ENCODE measurements at places on chromosomes 11 and 22.

DNA sequence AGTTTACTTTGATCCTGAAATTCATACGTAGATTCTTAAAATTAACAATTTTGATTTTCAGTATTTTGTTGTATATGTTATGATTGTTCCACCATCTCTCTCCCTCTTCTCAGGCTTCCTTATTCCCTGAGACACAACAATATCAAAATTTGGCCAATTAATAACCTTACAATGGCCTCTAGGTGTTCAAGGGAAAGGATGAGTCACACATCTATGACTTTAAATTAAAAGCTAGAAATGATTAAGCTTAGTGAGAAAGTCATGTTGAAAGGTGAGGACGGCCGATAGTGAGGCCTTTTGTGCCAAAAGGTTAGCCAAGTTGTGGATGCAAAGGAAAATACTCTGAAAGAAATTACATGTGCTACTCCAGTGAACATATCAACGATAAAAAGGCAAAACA is 5.5 kb upstream of the OR52J3 start:
- DNase-seq, result no peak

DNA sequence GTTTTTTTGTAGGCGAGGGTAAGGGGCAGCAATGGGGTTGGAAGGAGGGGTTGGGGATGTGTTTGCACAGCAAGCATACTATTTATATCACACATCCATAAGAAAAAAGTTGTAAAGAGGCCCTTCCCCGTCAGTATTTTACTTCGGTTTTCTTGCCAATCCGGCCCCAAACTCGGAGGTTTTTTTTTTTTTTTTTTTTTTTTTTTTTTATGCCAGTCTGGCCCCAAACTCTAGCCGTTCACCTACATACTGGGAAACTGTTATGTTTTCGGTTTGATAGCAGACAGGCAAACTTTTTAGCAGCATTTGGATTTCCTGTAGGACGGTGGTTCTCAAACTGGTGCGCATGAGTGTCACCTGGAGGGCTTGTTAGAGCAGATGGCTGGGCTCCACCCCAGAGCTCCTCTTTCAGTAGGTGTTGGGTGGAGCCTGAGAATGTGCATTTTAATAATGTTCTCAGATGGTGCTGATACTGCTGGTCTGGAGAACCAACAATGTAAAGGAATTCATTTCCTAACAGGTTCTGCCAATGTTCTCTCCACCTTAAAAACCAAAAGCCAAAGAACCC is 76.5 kb upstream of the ZBED5 start:
- no peak for DNase-seq

GRCh38 chr11:130554241-130555055 is 106.0 kb downstream of the ADAMTS15 start:
- DNase-seq, result no peak

DNA sequence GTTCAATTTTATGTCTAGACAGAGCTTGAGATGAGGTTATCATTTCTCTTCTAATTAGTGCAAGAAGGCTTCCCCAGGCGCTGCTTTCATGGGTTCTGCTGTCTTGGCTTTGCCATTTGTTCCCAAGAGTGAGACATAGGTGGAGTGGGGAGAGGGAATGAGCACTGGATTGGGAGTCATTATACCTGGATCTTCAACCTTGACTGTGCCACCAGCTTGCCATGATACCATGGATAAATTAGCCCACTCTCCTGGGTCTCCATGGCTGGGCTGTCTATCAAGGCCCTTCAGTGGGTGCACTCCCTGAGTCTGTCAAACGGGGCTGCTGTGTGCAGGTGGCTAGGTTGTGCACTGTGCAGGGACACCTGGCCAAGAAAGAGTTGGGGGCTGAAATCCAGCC is 15.6 kb upstream of the NECTIN1 start:
- no peak for DNase-seq

DNA sequence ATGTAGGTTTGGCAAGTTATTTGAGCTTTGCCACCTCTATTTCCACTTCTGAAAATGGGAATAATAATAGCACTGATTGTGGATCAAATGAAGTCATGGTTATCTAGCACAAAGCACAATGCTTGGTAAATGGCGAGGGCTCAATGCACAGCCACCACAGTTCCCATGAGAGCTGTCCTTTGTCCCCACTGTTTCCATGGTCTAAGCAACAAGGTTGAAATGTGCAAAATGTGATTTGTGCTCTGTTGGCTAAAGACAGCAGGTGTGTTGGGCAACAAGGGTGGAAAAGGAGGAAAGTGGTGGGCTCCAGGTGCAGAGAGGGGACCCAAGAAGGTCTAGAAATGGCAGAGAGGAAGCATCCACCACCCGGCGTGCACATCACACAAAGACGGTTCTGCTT is 200.5 kb downstream of the TRIM29 start:
- DNase-seq, result no peak

DNA sequence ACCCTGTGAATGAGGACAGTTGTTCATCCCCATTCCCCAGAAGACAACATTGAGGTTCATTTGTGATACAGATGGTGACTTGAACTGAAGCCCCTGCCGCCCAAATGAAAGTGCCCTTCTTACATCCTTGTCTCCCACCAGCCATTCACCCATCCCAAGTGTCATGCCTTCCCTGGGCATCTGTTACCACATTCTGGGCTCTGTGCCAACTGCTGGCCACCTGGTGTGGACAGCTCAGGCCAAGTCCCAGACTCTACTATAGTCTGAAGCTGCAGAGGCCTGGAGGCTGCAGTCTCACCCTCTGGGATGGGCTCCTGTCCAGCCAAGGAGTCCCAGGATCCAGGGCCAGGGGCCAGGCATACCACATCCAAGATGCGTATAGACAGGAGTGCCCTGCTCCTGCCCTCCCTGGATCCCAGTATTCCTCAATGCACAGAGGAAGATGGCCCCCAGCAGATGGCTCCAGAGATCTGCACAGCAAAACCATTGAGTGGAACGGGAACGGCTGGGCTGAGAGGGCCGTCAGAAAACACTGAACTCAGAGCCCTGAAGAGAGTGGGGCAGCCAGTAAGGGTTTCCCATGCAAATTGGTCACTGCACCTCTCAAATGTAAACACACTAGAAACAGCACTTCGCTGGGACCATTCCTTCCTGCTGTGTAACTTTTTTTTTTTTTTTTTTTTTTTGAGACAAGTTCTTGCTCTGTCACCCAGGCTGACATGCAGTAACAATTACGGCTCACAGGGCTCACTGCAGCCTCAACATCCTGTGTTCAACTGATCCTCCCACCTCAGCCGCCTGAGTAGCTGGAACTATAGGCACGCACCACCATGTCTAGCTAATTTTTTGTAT is 22.8 kb downstream of the ARRB1 start:
- peak; percentile 61 for DNase-seq

DNA sequence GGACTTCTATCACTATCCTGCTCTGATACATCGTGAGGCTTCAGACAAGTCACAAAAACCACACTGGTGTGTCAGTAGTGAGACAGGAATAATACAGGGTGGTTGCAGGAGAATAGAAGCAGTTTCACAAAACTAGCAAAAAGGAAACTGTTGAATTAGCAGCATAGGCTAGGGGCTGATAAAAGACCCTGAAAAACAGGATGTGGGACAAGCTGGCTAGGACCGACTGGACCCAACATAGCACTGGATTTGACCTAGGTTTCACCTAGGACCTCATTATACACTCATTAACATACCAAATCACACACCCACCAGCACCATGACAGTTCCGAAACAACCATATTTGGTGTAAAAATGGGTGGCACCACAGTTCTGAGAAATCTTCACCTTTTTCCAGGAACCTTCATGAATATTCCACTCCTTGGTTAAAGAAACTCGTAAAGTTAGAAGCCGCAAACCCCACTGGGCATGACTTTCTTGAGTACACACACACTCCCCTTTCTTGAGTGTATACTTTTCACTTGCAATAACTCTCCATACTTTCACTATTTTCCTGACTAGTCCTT is 76.2 kb downstream of the SLC1A2 start:
- no peak for DNase-seq

DNA sequence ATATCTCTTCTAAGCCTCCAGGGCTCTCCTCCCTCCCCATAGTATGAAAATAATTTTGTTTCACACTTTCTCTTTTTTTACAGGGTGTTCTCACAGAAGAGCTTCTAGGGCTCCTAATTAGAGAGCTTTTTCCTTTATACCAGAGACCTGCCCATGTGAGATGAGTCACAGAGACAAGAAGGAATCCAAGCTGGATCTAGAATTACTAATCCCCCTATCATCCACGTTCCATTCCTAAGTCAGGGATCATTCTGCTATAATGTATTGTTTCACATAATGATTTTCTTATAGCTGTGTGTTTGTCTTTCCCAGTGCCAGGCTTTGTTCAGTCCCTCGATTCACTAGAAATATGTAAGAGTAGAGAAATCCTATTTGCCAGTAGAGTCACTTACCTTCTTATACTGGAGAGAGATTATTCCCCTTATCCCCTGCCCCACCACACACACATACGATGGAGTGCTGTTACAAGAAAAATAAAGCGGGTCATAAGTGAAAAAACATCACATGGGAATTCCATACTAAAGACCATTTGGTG is 778.3 kb upstream of the LRRC4C start:
- peak; percentile 55 for DNase-seq

GRCh38 chr11:95111923-95112540 is 22.4 kb downstream of the ENDOD1 start:
- DNase-seq, result no peak

GRCh38 chr22:47775686-47776085 is 1013.2 kb downstream of the TBC1D22A start:
- DNase-seq, result no peak

- DNase-seq, result peak; percentile 49
Observed at GRCh38 chr11:34395916-34396550, 38.2 kb upstream of the ABTB2 start.

DNA sequence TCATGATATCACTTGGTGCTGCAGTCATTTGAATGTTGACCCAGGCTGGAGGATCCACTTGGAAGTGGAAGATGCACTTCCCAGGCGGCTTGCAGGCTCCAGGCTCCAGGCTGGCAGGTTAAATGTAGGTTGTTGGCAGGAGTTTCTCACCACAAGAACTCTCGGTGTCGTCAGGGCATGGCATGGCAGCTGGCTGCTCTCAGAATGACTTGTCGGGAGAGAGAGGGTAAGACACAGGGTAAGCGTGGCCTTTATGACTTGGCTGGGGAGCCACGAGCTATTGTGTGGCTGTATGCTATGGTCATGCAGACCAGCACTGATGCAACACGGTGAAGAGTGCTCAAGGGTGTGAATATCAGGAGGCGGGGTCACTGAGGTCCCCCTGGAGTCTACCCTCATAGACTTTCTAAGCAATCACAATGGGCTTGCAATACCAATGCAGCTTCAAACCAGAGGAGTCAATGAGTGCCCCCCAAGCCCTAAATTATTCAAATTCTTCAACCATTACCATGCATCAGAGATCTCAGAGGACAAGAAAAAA is 1027.7 kb downstream of the OPCML start:
- no peak for DNase-seq

- no peak for DNase-seq
Observed at GRCh38 chr11:132337819-132338416, 967.5 kb downstream of the NTM start.

GRCh38 chr11:34870548-34871196 is 45.5 kb downstream of the APIP start:
- DNase-seq, result no peak

- no peak for DNase-seq
Observed at GRCh38 chr11:78432058-78432515, 14.5 kb upstream of the GAB2 start.

GRCh38 chr11:16897470-16898061 is 116.6 kb downstream of the PLEKHA7 start:
- no peak for DNase-seq

GRCh38 chr11:41201156-41201555 is 258.3 kb downstream of the LRRC4C start:
- DNase-seq, result peak; percentile 30

DNA sequence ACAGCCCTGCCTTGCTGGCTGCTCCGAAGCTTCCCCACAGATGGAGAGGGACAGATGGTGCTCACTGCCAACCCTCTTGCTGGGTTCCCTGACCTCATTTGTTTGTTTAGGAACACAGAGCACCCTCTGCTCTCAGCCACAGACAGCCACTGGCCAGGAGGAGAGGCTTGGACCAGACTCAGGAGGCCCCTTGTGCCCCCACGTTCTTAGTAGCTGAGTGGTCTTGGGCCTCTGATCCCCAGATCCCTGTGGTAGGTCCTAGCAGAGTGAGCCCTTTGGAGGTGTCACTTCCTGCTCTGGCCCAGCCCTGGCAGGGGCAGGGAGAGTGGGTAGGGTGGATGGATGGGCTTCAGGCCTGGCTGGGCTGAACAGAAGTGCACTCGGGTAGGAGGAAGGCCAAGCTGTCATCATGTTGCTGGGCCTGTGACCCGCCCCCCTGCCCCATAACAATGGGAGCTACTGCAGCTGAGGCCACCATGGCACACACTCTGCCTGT is 84.0 kb downstream of the DHCR7 start:
- DNase-seq, result no peak

- peak; percentile 75 for DNase-seq
Observed at GRCh38 chr11:109547356-109548027, 125.5 kb downstream of the C11orf87 start.

- DNase-seq, result no peak
Observed at GRCh38 chr22:46526244-46526839, 11.1 kb downstream of the CELSR1 start.

DNA sequence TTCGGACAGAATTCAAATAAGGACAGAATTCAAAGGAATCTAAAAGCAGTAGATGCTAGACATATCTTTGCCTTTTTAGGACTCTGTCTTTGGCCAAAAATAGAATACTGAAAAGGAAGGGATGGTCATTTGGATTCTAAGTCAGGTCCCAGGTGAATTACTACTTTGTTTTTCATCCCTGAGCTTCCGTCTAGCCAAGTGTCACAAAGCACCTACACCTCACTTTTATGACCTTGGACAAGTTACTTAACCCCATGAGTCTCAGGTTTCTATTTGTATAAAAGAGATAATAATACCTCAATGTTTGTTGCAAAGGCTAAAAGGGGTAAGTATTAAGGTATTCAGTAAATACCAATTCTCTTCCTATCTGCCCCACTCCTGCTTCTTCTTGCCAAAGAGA is 7.3 kb downstream of the KIF18A start:
- DNase-seq, result no peak

DNA sequence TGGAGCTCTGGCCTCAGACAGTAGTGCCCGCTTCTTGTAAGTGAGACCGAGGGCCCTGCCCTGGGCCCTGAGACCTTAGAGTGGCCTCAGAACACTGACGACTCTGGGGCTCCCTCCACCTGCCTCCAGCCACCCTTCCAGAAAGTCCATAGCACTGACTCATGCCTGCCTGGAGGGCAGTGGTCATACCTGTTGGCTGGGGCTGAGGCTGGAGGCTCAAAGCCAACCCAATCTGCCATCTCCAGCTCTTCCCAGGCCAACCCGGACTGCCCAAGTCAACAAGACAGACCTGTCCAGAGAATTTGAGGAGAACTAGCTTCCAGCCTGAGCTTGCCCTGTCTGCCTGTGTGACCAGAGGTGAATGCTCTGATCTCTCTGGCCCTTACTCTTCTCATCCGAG is 66.9 kb upstream of the TTLL12 start:
- no peak for DNase-seq
